ENCODE measurements at places on chromosomes 6 and 20.

- DNase-seq = no peak
Measured at GRCh38 chr6:167761794-167762258, 64.9 kb upstream of the AFDN start.

GRCh38 chr6:176766-177165, 115.5 kb upstream of the DUSP22 start:
- no peak for DNase-seq

DNA sequence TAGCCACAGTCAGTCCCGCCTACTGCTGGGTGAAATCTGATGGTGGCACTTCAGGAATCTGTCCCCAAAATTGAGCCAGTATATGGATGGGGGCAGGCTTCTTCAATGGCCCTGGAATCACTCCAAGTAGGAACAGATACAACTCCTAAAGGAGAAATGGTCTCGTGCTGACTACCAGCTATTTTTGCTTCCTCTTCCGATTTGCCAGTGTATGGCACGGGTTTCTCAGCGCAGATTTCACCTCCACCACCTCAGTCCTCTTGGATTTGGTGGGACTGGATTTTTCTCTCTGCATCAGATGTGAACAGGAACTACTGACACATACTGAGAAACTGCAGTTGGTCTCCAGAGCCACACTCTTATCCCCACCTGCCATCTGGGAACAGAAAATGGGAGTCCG, 27.2 kb downstream of the PNPLA1 start:
- no peak for DNase-seq

DNA sequence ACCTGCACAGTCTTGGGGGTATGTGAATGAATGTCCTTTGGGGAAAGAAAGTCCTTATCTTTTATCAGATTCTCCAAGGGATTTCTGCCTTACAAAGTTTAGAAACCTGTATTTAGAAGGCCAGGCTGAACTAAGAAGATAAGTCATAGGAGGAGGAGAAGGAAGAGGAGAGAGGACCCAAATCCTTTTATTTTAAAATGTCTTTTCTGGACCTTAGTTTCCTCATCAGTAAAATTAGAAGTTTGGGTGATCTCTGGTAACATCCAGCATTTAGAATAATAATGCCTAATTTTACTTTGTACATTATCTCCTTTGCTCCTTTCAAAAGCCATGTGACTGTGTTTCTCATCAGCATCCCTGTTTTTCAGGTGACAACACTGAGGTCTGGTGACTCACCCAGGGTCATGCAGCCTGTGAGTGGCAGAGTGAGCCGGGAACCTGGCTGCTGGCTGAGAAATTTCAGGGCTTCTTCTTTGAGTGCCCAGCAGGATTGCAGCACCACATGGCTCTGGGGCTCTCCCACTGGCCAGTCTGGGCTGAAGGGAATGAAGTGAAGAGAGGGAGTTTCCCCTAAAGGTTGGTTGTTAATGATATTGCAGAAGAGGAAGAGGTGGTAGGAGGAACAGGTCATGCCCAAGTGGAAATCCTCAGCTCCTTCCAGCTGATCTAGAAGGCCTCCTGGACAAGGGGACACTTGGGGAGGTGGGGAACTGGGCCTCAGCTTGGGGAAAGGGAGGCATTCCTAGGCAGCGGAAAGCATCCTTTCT, 34.0 kb downstream of the VEGFA start:
- no peak for DNase-seq

DNA sequence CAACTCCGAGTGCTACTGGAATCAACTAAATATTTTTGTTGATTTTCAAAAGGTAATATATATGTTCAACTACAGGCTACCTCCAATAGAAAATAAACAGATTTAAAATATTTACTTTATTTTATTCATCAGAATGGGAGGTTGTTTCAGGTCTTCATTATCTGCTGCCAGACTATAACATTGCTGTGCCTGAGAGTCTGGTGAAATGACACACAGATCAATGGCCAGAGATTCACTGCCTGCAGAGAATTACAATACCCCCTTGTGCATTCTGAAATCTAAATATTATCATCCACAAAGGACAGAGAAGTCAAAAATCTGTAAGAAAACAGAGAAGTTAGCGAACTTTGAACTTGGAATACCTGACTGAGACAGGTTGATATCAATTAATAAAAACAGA, 667.8 kb upstream of the GJE1 start:
- no peak for DNase-seq

Measured in stimulated activated CD8-positive, alpha-beta memory T cell treated with anti-CD3 and anti-CD28 coated beads, Interleukin-12 subunit alpha, Interleukin-12 subunit beta, amount 100 ng/mL, for 4 hours (primary cell).